ENCODE measurements at places on chromosomes 7 and 10. TPM values are rescaled to one million over a fixed set of nuclear protein-coding genes. Genes with fewer than 3 reads are reported as not detected.

C10orf62 gene
- total RNA-seq, result not detected

DNA sequence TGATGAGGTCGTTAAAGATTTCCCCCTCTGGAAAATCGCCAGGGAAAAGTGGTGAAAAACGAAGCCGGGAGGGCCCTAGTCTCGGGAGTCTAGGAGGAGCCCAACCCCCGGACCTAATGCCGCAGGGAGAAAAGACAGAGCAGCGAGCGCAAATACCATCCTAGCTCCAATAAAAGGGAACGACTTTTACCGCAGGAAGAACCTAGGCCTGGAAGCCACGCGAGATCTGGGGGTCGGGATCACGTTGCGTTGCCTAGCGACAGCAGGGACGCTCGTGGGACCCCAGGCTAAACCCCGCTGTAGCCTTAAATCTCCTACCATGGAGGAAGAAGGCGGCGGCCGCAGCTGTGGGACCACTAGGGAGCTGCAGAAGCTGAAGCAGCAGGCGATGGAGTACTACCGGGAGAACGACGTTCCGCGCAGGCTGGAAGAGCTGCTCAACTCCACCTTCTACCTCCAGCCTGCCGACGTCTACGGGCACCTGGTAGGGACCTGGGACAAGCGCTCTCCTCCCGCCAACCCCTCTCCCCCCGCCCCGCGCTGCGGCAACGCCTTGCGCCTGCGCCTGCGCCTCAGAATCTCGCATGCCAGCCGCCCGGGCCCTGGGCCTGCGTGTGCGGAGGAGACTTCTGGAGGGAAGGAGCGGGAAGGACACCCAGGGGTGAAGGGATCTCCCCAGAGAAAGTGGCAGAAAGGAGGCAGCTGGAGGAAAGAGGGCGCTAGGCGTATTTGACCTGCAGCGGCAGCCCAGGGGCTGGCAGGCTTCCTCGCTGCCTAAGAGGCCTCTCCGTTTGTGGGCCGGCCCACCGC lies at the start of gene ENO4:
TSS of gene ENO4 (plus strand) at position 252 of the 810 bp plus-strand sequence. CDS start at position 320, 68 bp downstream.
- peak; percentile 48 for DNase-seq

DNA sequence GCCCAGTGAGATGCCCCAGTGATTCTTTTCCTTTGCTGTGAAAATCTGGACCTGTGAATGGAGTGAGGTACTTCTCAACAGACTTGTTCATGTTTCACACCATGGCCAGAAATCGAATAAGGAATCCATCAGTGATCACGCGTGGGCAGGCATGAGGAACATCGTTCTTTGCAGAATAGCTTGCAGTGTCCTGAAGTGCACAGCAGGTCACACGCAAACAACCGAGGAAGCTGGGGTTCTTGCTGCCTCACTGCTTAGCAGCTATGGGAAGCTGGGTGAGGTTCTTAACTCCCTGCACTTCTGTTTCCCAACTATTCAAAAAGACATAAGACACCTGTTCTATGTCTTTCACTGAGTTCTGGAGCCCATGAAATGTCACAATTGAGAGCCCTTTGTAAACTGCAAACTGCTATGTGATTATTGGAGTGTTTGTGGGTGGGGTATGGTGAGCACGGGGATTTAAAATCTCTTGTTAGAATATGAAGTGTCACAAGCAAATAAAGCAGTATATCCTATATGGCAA lies 253.4 kb downstream of the KIAA1217 start:
- DNase-seq, result no peak

DNA sequence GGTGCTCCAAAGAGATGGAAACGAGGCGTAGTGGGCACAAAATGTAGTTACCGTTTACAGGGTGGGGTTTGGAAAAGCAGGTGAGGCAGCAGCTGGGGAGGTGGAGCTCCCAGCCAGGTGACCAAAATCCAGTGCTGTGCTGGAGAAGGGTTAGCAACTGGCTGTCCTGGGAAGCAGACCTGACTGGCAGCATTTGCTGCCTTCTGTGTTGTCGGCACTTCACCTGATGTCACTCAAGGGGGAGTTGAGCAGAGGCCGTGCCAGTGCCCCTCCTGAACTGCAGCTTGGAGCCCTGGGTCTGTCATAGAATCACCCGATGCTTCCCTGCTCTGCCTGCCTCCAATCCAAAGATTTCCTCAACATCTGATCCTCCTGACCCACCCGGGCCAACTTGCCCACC lies 12.8 kb downstream of the GCK start:
- no peak for DNase-seq

PDK4 gene
- 8.7 TPM for total RNA-seq

CPED1 gene
- 2.3 TPM for total RNA-seq

DNA sequence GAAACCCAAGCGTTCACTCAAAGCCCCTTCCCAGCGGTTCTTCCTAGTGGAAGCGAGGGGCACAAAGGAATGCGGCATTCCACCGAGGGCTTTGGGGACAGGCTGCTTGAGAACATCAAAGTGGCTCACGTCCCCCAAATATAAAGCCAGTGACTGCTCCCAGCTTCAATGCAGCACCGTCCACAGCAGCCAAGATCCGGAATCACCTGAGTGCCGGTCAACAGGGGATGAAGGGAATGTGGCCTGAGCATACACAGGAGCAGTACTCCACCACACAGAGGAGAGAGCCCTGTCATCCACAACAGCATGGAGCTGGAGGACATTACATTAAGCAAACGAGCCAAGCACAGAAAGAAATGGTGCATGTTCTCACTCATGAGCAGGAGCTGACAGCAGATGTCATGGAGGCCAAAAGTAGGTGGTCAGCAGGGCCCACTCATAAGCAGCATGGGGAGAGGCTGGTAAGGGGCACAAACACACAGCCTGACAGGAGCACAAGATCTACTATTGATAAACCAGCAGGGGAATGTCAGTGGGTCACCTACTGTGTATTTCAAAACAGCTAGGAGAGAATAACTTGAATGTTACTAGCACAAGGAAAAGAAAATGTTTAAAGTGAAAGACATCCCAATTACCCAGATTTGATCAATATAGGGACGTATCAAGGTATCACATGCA lies 79.5 kb downstream of the DIP2C start:
- no peak for DNase-seq

- DNase-seq, result no peak
These were observed 219.5 kb downstream of the POLR1F start for GRCh38 chr7:19489162-19489820.

DNA sequence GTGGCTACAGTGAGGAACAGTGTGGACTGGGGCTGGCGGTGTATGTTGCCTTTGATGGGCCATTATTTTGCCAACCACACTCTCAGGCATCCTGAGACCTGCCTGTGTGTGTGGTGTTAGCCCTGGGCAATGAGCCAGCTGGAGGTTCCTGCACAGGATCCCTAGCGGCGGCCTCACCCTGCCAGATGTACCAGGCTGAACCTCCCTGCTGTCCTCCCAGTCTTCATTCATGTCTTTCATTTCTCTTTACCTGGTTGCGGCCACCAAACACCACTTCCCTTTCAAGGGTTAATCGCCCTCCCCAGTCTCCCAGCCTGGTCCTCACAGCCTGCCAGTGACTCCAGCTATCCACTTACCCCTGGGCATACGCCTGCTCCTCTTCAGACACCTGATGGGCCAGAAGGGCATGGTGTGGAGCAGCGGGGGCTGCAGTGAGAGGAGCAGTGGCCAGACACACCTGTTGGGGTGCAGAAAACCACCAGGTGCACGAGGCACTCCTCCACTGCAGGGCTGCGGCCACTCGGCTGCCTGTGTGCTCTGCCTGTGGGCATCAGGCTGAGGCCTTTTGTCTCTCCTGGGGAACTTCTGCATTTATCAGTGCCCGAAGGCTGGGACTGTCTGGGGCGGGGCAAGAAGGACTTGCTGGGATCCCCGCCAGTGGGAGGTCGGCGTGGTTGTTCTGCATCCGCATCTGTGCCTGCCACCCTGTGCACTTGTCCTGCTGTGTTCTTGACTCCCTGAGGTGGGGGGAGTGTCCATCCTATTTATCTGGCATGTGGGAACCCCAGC lies 111.6 kb downstream of the ARHGAP22 start:
- no peak for DNase-seq

OGDHL gene
- not detected for total RNA-seq

LSM8 gene
- 18.8 TPM for total RNA-seq

All from glomerular endothelial cell (primary cell).